CD4-positive, alpha-beta T cell treated with Interleukin-1 beta for 1 hour (primary cell): ENCODE measurements at places on chromosomes 13 and 19.

DNA sequence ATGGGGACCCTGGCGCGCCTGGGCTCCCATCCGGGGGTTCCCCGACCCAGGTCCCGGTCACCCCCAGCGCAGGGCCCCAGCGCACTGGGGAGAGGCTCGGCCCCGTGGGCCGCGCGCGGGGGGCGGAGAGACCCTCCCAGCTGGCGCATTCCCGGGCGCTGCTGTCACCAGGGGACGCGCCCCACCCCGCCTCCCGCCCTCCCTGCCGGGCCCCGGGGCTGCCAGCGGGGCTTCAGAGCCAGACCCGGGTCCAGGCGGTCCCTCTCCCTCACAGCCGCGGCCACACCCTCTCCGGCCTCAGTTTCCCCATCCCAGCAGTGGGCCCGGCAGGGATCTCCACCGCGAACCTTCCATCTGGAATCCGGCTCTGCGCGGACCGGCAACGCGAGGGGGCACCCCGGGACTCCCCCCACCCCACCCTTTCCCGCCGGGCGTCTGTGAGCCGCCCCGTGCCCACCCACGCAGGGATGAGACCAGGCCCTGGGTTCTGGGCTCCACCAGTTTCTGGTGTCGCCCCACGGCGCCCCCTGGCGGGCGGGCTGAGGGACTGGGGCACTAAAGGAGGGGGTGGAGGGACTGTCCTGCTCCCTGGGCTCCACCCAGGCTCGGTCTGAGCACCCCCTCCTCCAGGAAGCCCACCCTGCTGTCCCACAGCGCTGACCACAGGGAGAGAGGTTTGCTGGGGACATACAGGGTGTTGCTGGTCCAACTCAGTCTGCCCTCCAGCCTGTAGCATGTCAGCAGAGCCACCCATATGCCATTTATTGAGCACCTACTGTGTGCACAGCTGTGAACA, 878 bp upstream of the ADAMTSL5 start:
- peak; percentile 65 for DNase-seq

GRCh38 chr13:42538996-42539395, 35.0 kb upstream of the TNFSF11 start:
- DNase-seq = no peak

DNA sequence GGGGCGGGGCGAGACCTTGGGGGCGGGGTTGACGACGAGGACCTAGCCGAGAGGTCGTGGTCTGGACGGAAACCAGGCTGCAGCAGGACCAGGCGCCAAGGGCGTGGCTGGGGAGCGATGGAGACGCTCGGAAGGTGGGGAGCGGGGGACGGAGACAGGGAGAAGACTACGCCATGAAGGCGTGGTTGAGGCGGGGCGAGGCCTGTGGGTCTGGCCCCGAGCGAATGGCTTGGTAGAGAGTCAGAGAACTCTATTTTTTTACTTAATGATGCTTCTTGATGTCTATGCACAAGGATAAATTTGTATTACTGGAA, 674 bp upstream of the FBXL12 start:
- no peak for DNase-seq

DNA sequence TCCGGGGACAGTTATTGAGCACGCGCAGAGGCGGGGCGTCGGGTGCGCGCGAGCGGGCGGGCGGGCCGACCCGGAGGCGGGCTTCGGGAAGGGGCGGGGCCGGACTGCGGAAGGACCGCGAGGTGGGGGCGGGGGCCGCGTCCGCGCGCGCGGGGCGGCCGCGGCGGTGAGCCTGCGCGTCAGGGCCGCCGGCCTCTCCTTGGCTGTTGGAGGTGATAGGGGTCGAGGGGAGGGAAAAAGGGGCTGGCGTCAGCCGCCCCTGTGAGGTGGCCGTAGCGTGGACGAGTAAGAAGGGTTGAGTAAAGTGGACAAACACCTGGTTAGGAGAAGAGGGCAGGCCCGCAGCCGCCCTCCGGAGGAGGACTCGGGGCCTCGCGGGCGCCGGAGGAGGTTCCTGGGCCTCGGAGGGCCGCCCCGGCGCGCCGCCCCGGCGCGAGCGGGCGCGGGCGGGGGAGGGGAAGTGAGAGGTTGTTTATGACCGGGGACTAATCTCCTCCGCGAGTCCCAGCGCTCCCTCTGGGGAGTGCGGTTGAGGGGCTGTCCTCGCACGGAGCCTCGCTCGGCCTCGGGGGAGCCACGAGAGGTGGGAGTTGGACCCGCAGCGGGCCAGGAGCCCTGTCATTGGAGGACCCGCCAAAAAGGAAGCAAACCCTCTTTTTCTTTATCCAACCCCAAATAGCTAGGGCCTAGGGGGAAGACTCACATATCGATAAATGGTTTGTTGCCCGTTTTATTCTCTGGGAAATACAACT, 547 bp upstream of the INTS6 start:
- peak; percentile 84 for DNase-seq

DNA sequence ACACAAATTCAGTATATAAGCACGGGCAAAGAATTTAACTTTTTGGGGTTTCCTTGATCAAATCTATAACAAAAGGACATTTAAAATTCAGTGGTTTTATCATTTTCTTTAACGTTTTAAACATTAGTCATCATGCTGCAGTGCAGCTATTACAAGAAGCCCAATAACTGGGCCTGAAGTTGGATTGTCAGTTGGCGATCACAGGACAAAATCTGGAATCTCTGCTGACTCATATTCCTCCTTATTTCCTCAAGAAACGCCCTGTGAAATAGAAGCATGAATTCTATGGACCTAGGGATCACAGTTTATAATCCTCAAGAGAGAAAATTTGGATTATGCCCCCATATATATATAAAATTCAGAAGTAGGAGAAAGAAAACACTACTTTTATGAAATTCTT, 971.6 kb upstream of the MIR17HG start:
- no peak for DNase-seq

- DNase-seq = no peak
Measured at GRCh38 chr13:99066219-99066618, 88.4 kb upstream of the DOCK9 start.

- no peak for DNase-seq
Measured at GRCh38 chr13:103187721-103188156, 121.5 kb upstream of the SLC10A2 start.

- peak; percentile 1 for DNase-seq
Measured at GRCh38 chr13:109869312-109870237, 83.2 kb upstream of the IRS2 start.

DNA sequence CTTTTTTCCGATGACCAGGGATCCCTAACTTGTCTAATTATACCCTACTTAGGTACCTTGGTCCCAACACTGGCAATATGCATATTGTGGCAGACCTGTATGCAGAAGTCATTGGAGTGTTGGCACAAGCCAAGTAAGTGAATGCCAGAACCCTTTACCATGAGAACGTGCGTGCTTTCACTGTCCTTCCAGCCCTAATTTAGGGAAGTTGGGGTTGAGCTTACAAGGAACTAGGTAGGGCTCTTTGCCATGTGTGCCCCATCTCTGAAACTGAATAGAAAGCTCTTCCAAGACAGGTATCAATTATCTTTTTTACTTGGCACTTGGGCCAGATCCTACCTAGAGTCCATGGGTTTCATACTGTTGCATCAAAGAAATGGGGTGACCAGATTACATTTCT, 93.2 kb downstream of the FRY start:
- DNase-seq = no peak
